ENCODE measurements at places on chromosomes 7 and 10.

DNA sequence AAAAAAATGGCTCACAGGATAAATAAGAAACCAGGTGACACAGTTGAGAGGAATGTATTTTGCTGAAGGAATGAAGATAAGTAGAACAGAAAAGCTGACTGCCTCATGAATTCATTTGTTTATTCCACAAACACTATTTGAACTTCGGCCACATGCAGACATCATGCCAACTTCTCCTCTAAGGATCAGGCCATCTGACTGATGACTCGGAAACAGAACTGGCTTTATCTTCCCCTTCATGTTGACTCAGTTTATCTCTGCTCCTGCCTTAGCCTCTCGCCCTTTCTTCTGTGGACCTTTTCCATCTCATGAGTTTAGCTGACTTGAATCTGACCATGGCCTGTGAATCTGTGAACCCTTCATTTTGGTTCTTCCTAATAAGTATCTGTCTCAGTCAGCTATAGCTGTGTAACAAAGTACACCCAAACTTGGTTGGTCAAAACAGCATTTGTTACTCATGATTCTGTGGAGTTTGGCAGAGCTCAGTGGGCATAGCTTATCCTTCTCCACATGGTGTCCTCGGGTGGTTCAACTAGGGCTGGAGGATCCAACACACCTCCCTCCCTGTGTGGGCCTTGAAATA, 44.0 kb upstream of the GRID1 start:
- no peak for DNase-seq

GRCh38 chr7:24477398-24478136, 95.7 kb upstream of the PALS2 start:
- DNase-seq, result no peak

DNA sequence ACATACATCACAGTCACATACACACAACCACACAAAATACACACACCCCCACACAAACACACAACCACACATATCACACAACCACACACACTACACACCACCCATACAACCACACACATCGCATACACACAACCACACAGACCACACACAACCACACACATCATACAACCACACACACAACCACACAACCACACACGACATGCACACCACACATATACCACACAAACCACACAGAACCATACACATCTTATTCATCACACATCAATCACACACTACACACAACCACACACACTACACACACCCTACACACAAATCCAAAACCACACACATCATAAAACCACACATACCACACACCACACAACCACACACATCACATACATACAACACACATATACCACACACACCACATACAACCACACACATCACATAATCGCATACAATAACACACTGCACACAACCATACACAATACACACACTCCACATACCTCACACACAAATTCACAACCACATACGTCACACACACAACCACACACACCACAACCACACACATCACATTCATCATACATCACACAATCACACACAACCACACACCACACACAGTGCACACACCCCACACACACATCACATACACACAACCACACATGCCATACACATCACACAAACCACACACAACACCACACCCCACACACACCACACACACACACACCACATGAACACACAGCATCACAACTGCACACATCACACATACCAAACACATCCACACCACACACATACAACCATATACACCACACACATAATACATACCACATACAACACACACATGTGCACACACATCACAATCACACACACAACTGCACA, 30.4 kb downstream of the GPRIN2 start:
- no peak for DNase-seq

DNA sequence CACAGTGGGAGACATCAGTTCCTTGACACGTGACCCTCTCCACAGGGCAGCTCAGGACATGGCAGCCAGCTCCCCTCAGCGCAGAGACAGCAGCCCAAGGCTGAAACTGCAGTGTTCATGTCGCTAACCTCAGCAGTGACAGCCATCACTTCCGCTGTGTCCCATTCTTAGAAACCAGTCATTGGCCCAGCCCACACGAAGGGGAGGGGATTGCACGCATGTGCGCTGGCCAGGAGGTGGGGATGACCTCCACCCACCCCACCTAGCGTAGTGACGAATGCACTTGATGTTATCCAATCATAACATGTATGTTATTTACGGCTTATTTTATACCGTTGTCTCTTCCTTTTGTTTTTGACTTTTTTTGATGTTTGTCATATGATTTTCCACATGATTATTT, 36.9 kb upstream of the EGFR start:
- DNase-seq, result no peak

DNA sequence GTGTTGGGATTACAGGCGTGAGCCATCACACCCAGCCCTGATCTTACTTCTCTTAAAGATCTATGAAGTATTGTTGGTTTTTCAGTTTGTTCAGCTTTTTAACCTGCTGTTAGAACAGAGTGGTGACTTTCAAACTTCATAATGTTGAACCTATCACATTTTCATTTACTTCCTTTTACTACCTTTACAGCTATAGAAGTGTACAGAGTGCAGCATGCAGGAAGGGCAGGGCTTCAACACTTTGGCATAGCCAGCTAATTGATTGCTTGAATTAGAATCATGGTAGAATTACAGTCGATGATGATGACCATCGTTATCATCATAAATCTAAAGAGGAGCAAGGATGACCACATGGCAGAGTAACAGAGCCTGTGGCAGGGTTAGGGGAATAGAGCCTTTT, 55.5 kb downstream of the AOAH start:
- no peak for DNase-seq

DNA sequence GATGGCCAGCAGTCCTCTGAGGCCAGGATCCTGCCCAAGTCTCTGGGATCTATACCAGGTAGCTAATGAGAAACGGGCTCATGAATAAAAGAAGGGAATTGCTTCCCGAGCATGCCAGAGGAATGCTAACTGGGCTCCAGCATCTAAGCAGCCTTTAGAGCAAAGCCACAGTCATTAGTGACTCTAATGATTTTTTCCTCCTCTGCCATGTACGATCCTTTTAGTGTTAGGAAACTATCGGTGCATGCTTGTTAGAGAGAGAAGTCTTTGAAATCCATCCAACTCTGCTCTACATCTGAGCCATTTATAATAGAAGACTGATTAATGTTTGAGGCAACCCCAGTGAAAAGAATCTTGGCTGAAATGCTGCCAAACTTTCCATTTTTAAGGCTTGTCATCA, 124.9 kb upstream of the TCERG1L start:
- no peak for DNase-seq

- DNase-seq, result peak; percentile 85
Measured at GRCh38 chr10:6580279-6581029, 378 bp upstream of the PRKCQ start.

GRCh38 chr10:121694966-121695643, 96.9 kb upstream of the FGFR2 start:
- DNase-seq, result no peak

GRCh38 chr10:114879541-114880158, 58.1 kb downstream of the FHIP2A start:
- DNase-seq, result peak; percentile 45

DNA sequence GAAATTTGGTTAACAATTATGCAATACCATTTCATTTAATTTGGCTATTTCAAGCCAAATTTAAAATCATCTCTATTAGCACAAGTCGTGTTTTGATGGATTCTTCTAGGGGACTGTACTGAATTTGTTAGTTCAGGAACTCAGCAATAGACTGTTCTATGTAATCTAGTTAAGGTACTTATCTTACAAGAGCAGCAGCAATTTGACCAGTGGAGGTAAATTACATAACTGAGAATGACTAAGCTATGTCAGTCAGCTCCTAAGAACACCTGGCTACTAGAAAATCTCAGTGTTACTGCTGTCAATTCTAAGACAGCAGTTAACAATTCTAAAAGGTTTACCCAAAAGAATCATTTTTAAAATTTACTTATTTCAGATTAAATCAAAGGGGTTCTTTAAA, 513.9 kb upstream of the ZWINT start:
- no peak for DNase-seq

DNA sequence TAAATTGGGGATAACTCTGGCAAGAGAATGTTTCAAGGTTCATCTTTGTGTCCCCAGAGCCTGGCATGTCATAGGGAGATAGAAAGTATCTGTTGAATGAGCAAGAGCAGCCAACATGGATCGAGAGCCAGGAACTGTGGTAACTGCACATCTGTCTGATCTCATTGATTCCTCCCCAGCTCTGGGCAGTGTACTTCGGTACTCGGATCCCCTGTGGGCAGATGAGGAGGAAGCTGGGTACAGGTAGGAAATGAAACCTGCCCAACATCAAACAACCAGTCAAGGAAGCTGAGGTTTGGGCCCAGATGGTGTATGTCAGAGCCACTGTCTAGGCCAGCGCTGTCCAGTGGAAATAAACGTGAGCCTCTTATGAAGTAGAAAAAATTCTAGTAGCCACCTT, 76.4 kb downstream of the GRK5 start:
- DNase-seq, result peak; percentile 72

DNA sequence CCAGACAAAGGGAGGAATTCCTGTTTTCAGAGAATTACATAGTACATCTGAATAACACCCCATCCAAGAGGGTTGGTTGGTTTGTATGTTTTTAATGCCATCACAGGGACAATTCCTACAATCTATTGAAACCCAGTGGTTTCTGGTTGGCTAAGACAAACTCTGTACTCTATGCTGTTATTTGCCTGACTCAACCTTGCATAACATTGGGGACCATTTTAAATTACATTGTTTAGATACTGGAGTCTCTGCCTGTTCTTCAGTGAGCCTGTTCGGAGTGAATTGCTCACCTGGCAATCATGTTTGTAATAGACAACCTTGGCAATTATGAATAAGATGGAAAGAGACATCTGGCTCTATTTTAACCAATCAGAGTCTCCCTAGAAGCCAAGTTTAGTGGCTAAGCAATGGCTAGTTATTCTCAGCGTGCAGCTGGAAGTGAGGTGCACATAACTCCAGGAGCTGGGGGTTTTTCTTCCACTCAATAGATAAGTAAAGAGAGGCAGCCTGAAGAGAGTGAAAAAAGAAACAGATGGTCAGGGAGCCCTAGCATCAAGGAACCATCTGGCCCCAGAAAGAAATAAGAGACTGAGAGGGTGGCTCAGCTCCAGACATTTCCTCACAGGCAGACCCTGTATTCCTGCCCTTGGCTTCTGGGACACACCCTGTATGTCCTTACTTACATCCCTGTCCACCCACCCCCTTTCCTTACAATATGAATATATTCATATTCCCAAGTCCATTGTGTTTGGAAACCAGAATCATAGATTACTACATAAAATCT, 21.2 kb upstream of the SLC35G1 start:
- no peak for DNase-seq

GRCh38 chr10:44864051-44864450, 47.1 kb upstream of the TMEM72 start:
- DNase-seq, result no peak

GRCh38 chr10:32923134-32923533, 34.9 kb downstream of the ITGB1 start:
- DNase-seq, result no peak

DNA sequence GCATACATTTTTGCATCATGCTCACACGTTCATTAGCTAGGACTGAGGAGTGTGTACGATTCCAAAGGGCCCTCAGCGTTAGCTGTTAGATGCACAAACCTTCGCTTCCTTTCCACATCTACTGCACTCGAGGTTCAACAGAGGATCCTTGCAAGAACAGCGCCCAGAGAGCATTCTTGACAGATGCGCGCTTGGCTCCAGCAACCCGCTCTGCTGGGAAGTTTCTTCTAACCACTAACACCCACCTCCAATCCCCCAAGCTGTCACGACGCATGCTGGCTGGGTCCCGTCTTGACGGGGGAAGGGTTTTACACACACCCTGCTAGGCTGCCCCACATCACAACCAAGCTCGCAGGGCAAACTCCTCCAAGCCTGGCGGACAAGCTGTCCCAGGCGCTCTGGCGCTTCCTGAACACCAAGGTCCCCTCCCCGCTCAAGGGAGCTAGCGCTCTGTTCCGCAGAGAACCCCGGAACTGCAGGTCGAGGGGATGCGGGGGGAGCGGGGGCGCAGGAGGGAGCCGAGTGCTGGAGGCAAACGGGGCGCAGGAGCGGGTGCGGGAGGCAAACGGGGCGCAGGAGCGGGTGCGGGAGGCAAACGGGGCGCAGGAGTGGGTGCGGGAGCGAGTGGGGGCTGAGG, 653 bp upstream of the ADRB1 start:
- DNase-seq, result peak; percentile 72

Data from OCI-LY7 (cell line).